Fibroblast of pulmonary artery (primary cell): ENCODE measurements at places on chromosomes 1 and 21.
A peak's percentile ranks its signal among the peaks of the same experiment; 100 is the strongest.

- DNase-seq = peak; percentile 17
Measured at GRCh38 chr1:228037401-228038386, 30.9 kb downstream of the WNT3A start.

DNA sequence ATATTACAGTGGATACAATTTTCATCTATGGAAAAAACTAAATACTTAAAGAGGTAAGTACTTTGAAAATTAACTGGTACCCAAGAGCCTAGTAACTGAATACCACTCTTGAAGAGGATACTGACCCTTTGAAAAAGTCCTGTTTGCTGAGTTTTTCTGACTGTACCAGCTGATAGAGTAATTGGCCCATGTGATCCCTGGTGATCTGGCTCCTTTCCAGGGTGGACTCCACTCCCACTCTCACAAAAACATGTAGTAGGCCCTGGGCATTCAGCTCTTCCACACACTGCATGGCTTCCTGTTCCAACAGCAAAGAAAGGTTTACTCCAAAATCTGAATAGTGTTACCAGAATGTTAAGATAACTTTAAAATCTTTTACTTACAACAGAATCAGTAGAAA, 53.6 kb upstream of the HP1BP3 start:
- DNase-seq = peak; percentile 41

DNA sequence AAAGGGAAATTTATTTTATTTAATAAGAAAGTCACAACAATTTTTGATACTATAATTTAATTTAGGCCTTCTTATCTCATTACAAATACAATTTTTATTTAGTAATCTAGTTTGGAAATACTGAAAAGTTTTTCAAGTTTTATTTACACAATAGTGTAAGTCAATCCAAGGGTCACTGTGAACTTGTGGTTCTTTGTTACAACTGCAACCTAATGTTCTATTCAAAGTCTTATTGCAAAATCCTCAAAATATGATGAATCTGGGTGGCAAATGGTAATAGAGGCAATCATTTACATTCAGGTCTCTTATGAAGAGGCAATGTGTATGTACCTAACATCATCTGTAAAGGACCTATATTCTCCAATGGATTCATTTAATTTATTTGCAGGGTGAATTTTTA, 421.2 kb downstream of the DPYD start:
- peak; percentile 51 for DNase-seq

DNA sequence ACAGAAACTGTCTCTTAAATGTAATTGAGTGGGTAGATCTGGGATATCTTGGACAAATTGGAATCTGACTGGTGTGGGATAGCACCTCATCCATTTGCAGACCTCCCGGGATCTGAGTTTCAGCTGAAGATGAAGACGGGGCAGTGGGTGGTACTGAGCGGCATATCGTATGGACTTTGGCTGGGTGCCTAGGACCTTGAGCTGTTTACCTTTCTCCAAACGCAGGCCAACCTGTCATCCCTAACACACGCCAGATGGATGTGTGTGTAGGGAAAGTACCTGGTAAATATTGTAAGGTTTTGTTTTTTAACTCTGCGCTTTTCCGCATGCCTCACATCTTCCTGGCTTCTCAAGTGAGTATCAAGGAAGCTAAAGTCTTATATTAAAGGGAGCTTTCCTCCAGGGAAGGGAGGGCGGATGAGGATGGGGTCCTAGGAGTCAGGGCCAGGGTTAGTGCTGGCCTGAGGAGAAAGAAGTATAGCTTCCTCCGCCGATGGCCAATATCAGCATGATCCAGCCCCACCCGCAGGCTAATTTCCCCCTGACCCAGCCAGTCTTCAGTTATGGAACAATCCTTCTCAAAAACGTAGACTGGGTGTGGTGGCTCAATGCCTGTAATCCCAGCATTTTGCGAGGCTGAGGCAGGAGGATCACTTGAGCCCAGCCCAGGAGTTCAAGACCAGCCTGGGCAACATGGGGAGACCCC, 26.2 kb downstream of the ATP8B2 start:
- no peak for DNase-seq

DNA sequence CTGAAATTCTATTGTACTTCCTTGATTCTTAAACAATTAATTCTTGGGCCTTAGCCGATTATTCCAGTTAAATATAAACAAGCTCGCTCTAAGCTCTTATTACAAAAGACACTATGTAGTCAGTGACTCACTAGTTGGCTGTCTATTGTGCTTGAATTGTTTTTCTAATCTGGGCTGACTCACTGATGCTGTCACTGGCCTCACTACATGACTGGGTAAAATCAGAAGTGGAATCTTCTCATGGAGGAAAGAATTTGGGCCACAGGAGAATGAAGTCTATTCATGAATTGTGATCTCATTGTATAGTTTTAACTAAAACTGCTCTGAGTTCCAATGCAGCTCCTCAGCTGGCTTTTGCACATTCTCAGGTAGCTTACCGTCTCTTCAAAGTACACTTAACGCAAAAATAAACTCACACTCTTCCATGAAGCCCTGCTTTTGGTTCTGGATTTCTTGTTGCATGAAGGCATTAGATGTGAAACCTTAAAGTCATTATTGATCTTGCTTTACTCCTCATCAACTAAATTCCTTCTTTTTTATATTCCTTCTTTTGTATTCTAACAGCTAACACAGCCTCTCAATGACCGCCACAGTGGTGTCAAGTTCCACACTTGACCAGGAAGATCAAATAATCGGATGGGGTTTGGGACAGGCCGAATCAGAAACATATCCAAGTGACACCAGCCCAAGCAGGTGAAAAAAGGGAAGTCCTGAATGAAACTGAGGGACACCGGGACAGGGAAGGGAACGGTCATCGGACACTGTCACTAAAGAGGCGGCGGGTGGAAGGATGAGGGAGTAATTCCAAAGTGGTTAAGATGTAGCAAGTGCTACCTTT, 80.9 kb upstream of the LBR start:
- DNase-seq = peak; percentile 99

DNA sequence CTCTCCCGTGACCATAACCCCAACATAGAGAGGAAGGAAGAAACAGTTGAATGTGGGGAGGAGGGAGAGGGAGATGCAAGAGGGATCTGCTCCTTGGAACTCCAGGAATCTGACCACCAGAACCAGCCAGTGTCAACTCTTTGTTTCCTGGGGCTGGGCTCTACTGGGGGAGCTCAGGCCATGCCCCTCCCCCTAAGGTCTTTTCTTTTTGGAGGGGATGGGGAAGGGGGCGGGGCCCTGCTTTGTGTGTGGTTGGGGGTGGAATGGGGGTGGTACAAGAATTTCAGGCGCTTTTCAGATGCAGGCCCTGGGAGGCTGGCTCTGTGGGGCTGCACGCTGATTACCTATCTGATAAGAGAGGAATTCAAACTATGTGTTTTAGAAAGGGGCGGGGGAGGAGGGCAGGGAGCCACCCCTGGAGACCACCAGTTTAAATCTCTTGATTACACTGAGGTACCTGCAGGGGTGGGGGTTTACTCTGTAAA, 8.3 kb downstream of the LIN28A start:
- DNase-seq = no peak
